Activated CD4-positive, alpha-beta T cell treated with anti-CD3 and anti-CD28 coated beads, Interleukin-2, amount 10 ng/mL, durations not matched to agents 7 days and 5 days (primary cell): ENCODE measurements at places on chromosomes 6 and 20. TPM values are rescaled to one million over a fixed set of nuclear protein-coding genes. Genes with fewer than 3 reads are reported as not detected.

DNA sequence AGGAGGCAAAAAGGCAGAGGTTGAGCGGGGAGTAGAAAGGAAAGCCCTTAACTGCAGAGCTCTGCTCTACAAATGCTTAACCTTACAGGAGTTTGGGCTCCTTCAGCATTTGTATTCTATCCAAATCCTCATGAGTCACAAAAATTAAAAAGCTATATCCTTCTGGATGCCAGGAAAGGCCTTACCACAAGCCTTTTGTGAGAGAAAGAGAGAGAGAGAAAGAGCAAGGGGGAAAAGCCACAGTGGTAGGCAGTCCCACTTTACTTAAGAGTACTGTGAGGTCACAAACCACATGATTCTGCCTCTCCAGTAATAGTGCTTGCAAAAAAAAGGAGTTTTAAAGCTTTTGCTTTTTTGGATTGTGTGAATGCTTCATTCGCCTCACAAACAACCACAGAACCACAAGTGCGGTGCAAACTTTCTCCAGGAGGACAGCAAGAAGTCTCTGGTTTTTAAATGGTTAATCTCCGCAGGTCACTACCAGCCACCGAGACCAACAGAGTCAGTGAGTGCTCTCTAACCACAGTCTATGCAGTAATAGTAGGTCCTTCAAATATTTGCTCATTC lies at the start of gene RUNX2:
Gene RUNX2, plus strand, starts transcription at position 375 of the 567 bp plus-strand sequence. CDS start 397 bp downstream, outside the sequence.
- peak; percentile 10 for DNase-seq

DNA sequence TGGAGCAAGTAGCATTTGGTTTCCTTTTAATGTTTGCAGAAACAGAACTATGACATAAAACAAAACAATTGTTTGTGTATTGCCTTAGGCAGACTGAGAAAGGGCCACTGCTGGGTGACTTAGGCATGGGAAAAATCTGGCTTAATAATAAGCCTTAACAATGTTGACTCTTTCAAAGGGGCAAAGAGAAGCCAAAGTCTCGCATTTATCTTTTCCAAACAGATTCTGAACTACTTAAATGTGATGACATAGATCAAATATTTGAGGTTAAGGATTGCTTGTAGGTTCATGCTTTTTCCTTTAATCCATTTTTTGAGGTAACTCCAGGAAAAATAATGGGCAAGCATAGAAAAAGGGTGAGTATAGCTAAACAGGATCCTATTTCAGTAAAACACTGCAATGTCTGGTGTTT lies 39.6 kb downstream of the ADAT2 start:
- DNase-seq = no peak

- DNase-seq = peak; percentile 42
Observed at GRCh38 chr6:90466154-90466940, 120.5 kb downstream of the MAP3K7 start.

DNA sequence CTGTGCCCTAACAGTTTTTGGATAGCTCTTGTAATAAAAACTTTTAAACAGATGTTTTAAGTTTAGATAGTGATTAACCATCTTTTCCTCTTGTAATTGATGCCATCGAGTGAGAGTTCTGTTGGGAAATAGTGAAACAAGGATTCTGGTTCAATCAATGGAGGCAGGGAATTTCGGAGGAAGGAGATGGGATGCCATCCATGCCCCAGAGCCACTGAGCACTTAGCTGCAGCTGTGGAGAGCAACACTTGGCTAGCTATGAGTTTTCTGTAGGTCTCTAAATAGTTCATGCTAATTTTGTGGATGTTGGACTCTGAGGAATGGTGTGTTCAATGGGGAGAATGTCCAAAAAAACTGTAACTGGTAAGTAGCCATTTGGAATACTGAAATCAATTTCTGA lies 16.7 kb downstream of the CBFA2T2 start:
- DNase-seq = no peak

- DNase-seq = no peak
Observed at GRCh38 chr20:15176929-15177328, 839.5 kb upstream of the FLRT3 start.

DNA sequence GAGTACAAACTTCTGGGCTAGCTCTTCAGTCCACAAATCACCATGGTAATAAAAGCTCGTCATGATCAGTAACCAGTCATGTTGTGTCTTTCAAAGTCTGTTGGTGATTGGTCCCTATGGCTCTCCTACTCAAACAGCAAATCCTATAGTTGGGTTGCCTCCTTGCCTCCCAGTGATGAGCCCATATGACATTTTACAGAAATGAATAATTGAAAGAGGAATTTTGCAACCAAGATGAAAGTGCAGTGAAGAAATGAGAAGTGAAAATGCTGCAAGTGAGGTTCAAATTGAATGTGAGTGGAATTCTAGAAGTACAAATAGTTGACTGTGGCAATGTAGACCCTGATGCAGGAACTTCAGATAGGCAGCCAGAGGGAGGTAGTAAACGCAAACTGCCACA lies 5.1 kb upstream of the SIRPD start:
- DNase-seq = no peak

DNA sequence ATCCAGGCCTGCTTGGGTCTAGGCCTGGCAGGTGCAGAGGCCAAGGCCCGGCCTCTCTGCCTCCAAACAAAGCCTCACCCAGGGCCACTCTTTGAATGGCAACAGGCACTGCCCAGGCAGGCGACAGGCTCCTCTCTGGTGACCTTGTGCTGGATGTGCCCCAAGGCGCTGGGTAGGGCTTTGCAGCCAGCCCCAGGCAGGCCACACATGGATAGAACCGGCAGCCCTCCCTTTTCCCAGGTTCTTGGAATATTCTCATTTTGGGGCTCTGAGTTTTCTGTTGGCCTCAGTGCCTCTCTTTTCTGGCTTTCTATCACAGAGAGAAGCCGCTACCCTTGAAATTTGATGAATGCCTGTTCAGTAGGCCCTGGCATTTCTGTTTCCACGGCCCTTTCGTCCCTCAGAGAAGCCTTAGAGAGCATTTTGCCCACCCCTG lies 18.9 kb downstream of the PKIG start:
- no peak for DNase-seq

DNA sequence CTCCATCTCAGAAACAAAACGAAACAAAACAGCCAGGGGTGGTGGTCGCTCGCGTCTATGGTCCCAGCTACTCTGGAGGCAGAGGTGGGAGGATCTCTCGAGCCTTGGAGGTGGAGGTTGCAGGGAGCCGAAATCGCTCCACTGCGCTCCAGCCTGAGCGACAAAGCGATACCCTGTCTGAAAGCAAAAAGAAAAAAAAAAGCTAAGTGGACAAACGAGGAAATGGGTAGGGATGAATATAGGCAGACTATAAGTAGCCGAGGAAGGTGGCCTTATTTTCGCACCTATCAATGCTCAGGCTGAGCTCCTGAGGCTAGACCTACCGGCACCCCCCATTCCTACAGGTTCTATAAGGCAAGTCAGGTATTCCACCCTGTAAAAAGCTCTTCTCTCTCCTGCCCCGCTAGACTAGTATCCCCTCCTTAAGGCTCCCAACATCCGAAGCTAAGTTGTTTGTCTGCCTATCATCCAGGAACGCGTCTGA lies 650 bp upstream of the CASP8AP2 start:
- peak; percentile 43 for DNase-seq

- DNase-seq = no peak
Observed at GRCh38 chr6:3949521-3949920, 100.3 kb downstream of the FAM50B start.

DNA sequence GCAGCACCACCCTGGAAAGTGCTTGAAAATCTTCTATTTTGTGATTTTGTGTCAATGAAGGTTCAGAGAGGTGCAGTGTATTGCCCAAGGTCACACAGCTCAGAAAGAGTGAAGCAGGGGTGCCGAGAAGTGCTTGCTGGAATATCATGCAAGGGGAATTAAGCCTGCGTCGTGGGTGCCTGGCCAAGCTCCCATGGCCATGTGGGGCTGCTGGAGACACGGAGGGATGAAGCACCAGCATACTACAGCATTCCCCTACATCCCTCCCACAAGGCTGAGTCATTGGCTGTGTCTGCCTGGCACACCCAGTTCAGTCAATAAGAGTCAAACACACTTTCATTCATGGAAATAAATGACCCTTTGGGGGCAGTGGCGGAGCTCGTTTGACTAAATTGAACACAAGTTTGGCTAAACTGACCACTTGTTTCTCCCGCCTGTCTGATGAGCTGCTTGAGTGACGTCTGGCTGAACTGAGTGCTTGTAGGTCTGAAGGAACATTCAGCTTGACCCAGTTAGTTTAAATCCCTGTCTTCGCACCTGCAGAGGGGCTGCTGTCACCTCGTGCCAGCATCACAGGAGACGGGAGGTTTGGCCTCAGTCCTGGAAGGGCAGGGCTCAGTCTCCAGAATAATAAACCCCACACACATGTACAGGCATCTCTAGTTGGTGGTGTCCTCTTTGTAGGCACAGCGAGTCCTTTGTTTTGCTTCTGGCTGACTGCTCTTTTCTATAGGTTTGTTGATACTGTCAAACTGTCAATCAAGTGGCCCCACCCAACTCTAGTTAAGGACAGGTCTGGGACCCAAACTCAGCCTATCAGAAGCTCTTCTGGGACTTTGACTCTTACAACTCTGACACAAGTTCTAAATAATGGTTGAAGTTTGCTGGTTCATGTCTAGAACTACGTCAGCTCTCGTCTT lies 8.4 kb upstream of the TGM2 start:
- DNase-seq = no peak

- DNase-seq = peak; percentile 90
Observed at GRCh38 chr6:157021344-157021992, 244.3 kb downstream of the ARID1B start.

GRCh38 chr6:144896871-144897270 lies 611.7 kb downstream of the UTRN start:
- DNase-seq = no peak

DNA sequence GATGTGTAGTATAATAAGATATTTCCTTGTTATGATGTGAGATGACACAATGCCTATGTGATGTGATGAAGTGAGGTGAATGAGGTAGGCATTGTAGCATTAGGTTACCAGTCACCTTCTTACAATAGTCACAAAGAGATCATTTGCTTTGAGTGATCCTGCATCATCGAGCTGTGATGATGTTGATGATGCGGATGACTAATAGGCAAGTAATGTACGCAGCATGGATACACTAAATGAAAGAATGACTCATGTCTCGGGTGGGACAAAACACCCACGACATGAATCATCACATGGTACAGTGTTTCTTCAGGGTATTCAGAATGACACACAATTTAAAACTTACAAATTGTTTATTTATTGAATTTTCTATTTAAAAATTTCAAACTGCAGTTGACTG lies 806.3 kb upstream of the GJE1 start:
- peak; percentile 20 for DNase-seq

- no peak for DNase-seq
Observed at GRCh38 chr6:157811476-157812173, 11.4 kb upstream of the SNX9 start.

GRCh38 chr6:16476861-16477260 lies 238.5 kb downstream of the GMPR start:
- DNase-seq = no peak

DNA sequence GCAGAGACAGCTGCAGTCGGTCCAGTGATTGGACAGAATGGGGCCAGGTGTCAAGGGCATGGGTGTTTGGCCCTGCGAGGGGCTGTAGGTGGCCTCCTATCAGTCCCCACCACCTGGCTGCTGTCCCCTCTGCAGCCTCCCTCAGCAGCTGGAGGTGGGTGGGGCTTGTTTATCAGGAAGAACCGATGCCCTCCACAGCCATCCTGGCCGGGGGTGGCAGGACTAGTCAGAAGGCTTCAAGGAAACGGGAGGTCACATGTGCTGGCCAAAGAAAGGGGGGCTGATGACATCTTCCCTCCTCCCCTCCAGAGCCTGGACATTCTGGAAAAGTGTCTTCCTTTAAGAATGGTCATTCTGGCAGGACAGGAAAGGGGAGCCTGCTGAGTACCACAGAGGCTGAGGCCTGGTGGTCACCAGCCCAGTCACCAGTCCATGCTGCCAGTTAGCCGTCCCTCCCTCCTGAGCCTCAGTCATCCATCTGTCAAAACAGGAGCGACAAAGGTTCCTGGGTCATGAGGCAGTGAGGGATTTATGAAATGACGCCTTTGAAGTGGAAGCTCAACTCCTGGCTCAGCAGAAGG lies 4.1 kb downstream of the FAM210B start:
- DNase-seq = no peak

DNA sequence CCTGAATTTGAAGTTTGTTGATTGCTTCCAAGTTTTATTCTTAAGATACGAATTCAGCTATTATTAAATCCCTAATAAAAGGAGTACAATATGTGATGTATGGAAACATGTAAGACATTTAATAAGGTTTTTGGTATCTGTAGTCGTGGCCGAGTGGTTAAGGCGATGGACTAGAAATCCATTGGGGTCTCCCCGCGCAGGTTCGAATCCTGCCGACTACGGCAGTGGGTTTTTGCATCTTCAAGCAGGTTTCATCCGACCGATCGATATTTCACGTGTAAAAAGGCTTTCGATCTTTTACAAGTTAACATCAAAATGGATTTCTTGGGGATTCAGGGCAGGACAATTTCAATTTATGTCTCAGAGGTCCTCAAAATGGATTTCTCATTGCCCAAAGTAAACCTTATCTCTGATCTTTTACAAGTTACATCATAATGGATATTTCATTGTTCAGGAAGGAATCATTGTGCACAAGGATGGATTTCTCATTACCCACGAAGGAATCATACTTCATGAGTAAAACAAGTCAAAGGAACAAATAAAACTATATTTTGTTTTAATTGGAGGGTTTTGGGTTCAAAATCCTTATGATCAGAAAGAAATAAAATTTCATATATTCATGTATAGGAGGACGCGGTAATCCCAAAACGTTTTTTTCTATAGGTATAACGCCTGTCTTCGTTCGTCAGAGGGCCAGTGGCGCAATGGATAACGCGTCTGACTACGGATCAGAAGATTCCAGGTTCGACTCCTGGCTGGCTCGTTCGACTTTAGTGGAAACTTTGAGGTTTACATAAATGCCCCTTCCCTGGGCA lies 37.3 kb upstream of the BTN3A2 start:
- DNase-seq = peak; percentile 57

The OTOR gene
- not detected for total RNA-seq

The E2F3 gene
- total RNA-seq = 30.9 TPM

The NNAT gene
- 0.17 TPM for total RNA-seq

The HNF4A gene
- total RNA-seq = not detected

The RBM12 gene
- 121 TPM for total RNA-seq

The TOX2 gene
- total RNA-seq = 1.5 TPM

The MGME1 gene
- total RNA-seq = 41.5 TPM

The DIDO1 gene
- 79.4 TPM for total RNA-seq

The PMEPA1 gene
- total RNA-seq = 0.72 TPM

The SLC17A3 gene
- 0.62 TPM for total RNA-seq

The IL17F gene
- total RNA-seq = 9.1 TPM
